ENCODE measurements at places on chromosomes 5 and 9.
A peak's percentile ranks its signal among the peaks of the same experiment; 100 is the strongest.

DNA sequence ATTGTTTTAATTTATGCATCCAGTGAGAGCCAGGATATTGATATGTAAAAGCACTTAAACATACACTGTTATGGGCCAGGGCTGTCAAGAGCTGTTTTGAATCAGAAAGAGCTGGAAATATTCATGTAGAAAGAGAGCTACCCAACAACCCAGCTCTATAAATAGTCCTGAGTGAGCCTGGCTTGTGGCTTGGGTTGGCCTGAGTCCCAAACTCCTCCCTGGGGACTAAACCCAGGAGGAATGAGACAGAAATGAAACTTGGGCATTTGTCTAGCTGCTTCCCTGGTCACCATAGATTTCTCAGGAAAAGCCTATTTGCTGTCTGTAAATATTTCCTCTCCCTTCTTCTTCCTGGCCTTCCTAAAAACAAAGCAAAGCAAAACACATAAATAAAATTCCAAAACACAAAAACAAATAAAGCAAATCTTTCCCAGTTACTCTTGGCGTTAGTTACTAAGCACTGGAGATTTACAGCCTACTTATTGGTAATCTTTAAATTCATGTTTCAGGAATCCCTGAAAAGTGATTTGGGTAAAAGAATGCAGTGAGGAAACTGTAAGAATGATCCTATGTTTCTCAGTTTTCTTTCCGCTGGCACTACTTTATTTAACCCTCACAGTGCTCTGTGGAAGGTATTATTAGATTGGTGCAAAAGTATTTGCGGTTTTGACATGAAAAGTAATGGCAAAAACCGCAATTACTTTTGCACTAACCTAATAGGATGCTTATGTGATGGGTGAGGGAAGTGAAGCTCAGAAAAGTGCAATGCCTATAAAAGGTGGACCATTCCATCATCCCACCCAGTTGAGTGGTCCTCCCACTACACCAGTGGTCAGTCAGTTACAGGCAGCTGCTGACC is 111.8 kb downstream of the CARTPT start:
- DNase-seq = no peak

GRCh38 chr5:20610681-20611080 is 622.7 kb upstream of the CDH18 start:
- no peak for DNase-seq

GRCh38 chr5:135864503-135865435 is 30.3 kb downstream of the SLC25A48 start:
- DNase-seq = no peak

DNA sequence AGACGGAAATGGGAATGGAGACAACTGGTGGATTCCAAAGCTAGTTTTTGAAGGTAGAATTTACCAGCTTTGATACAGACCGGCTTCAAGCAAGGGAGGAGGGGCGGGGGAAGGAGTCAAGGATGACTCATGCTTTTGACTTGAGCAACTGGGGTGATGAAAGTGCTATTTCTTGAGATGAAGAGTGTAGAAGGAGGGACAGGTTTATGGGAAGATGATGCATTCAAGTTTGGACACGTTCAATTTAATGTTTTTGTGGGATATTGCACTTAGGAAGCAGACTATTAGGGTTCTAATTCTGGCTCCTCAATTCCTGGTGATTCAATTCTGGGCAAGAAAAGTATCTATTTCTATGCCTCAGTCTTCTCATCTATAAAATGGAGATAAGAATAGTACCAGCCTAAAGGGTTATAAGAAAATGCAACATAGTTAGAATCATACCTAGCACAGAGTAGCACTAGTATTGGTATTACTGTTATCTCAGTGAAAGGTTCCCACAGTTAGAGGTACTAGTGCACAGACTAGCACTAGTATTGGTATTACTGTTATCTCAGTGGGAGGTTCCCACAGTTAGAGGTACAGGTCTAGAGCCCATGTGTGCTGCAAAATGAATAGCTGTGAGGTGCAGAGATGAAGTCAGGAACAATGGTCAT is 4.6 kb downstream of the NIPAL4 start:
- peak; percentile 31 for DNase-seq

DNA sequence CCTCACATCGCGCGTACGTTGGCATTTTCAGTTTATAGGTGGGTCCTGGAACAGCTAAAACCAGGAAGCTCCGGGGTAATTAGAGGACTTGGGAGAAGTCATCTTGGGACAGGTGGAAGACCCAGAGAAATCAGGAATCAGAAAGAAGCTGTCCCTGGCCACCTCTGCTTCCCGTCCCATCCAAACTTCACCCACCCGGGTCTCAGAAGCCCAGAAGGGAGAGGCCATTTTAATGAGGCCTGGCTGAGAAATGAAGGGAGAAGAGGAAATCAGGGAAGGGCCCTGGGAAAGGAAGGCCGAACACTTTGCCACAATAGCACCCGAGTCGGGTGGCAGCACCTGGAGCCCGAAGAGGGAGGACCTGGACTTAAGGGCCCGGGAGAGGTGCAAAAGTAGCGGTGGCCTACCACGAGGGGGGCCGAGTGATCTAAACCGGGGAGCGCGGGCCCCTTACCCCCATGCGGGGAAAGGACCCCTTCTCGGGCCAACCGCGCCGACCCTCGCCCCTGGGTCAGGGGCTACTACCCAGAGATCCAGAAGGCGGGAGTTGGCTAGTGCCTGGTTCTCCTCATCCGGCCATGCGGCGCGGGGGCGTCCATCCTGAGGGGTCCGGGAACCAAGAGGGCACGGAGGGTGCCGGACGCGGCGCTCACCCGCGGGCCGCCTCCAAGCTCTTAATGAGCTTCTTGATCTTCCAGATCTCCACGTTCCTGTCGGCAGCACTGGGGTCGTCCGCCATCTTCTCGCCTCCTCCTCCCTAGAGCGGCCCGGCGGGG is 668 bp downstream of the ETF1 start:
- no peak for DNase-seq

DNA sequence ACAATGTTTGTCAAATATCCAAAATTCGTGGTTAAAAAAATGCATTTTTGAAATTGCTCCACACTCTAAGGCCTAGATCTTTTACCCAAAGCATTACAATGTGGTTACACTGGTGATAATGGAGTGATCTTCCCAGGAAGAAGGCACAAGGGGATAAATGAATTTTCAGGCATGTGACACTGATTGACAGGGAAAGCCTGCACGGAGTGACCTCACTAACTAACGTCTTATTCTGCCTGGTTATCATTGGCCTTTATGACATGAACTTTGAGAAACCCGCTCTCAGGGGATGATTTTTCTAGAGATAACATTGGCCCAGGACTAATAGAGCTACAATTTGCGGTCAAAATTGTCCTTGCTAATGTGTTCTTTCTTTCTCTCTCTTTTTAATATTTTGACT is 137.6 kb downstream of the PRKACG start:
- no peak for DNase-seq

DNA sequence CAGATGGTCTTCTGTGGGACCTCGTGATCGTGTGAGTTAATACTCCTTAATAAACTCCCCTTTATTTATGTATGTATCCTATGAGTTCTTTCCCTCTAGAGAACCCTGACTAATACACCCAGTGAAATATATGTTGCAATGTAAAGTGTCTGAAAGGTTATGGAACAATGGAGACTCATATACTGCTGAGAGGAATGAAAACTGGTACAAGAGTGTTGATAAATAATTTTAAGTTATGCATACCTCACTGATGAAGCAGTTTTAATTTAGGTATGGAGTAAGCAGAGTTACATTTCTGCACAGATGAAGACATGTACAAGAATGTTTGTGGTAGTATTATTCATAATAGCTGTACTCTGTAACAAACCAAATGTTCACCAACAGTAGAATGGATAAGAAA is 438.3 kb downstream of the TAF11L14 start:
- DNase-seq = no peak

DNA sequence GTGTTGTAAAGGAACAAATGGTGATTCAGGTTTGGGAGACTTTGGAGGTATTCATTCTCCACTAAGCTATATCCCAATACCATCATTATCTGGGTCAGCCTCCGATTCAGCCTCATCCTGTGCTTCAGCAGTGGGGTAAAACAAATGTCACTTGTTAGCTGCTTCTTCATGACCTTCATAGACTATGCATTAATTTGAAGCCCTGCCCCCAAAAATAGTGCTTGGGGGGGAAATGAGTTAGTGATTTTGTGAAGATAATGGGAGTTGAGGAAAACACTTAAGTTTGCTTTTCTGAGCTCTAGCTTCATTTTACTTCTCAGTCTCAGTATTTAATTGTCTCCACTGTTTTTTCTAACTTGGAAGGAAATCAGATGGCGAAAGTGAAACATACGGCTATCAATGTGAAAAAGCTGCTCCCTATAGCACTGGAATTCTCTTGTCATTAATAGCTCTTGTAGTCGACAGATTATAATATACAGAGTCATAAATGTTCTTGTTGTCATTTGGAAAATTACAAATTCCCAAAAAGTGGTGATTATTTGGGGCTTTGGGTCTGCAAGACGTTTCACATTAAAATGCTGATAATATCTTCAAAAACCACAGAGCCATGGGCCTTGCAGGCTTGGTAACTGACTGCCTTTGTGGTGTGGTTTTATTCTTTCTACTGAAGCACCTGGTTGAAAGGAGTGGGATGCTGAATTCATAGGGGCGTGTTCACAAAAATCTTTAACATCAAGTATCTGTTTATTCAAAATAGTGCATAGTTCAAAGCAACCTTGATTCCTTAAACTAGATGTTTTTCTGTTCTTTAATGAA is 40.0 kb downstream of the PIK3R1 start:
- DNase-seq = no peak

DNA sequence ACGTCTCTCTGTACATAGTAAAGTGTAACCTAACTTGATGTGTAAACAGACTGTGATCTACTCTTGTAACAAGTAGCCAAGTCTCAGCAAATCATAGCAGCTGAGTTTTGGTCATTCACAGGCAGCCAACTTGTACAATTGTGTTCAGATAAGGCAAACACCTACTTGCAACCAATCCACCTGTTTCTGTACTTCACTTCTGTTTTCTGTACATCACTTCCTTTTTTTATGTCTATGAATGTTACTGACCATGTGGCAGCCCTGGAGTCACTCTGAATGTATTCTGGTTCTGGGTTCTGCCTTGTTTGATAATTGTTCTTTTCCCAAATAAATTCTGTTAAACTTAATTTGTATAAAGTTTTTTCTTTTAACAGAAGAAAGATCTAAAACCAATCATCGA is 26.0 kb downstream of the RLN2 start:
- DNase-seq = no peak

DNA sequence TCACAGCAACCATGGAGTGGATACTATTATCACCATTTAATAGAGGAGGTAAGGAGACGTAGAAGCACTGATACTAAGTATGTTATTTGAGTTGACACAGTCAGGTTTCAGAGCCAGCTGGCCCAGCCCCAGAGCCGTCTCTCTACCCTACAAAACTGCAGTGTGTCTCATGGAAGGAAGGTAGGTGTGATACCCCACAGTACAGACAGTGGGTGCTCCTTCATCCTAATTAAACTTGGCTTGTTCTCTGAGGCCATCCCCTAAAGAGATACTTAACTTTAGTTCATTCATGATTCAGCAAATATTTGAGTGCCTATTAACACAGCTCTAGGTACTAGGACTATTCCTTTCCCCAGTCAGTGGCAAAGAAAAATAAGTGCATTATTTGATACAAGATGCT is 22.6 kb downstream of the PIP5K1B start:
- DNase-seq = no peak

DNA sequence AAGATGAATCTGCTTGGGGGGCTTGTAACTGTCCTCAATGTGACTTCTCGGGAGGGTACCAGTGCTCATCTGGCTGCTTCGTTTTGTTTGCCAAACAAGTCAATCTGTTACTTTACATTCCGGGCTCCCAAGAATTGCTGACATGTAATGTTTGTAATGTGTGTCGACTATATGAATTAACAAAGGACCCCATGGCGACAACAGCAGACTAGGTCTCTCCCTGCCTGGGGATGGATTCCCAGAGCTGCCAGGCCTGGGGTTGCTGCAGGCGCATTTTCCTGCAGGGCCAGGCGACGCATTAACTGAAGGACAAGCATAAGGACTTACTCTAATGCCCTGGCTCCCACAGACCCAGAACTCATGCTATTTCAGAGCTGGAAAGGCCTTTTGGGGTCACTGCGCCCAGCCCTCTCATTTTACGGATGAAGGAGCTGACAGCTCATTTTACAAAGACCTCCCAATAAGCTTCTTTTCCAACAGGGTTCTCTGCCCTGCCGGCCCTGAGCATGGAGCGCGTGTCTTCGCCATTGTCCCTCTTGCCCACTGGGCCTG is 214.8 kb downstream of the TTLL11 start:
- no peak for DNase-seq

DNA sequence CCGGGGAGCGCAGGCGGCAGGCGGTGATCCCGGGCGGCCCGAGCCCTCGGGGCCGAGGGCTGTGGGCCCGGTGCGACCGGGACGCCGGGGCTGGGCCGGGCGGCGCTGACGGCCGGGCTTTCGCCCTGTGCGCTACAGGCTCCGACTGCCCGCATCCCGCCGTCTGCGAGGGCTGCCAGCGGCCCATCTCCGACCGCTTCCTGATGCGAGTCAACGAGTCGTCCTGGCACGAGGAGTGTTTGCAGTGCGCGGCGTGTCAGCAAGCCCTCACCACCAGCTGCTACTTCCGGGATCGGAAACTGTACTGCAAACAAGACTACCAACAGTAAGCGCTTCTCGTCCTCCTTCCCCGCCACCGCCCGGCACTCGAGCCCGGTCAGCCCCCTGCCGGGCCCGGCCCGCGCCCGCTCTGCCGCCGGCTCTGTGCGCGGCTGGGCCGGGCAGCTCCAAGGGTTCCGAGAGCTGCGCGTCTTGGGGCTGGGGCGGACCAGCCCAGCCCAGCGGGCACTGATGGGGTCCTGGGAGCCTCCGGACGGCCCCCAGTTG is 1.6 kb downstream of the LMX1B start:
- DNase-seq = no peak

DNA sequence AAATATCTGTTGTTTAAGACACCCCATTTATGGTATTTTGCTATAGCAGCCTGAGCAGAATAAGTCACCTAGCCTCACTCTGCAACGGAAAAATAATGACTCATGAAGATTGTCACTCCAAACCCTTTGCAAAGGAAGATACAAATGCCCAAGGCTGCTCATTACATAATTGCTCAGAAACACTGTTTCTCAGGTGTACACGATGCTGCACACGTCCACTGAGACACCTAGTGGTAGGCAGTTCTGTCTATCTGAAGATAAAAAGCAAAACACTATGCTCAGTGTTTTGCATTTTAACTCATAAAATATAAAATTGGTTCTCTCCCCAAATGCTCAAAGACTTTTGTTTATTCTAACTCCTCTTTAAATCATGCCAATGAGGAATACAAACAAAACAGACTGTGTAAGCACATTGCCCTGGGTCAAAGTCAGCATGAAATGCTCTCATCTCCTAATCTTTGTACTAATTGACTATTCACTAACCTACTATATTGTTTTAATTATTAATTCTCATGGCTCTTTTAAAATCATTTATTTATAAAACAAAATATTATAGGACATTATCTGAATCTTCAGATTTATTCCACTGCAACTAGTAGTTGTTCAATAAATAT is 7.7 kb upstream of the TSLP start:
- no peak for DNase-seq

Data from SW 1271 (cell line).